ENCODE measurements at places on chromosomes 1 and 21. TPM values are rescaled to one million over a fixed set of nuclear protein-coding genes. Genes with fewer than 3 reads are reported as not detected.

Gene TNFRSF4
- 0.33 TPM for total RNA-seq

Gene MYBPH
- total RNA-seq: not detected

Gene ILDR2
- 1.7 TPM for total RNA-seq

Gene LCE2B
- total RNA-seq: not detected

Gene SLC16A4
- total RNA-seq: 0.17 TPM
